Fibroblast of pulmonary artery (primary cell): ENCODE measurements at places on chromosomes 1 and 21.

DNA sequence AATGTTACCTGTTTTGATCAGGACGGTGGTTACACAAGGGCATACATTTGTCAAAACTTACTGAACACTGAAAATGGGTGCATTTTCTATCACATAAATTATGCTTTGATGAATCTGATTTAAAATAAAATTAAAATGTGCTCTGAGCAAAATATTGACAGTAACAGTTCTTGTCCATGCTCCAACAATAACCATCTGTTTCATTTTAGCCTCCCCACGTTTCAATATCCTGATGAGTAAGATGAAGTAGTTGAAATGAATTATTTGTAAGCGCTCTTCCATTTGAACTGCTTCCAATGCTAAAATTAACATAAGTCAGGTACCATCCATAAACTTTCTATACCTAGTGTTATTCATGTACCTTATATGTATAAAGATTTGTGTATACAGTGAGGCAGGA lies 365.4 kb downstream of the LTN1 start:
- DNase-seq = no peak

DNA sequence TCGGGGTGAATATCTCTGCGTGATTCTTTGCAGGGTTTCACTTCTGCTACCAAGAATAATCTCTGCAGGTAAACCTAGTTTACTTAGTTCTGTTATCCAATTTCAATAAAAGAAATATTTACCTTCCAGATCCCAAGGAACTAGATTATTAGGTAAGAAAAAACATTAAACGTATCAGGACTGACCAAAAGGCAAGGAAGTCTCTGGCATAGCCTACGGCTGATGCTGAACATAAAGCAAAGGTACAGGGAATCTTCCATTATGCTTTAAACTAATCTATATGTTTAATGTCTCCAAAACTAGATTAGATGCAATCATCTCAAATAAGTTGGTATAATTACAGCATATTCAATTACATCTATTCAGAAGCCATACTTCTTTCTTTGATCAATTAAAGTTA lies 168.9 kb downstream of the KCNK2 start:
- no peak for DNase-seq

GRCh38 chr1:27485363-27485762 lies 4.6 kb downstream of the WASF2 start:
- DNase-seq = no peak

DNA sequence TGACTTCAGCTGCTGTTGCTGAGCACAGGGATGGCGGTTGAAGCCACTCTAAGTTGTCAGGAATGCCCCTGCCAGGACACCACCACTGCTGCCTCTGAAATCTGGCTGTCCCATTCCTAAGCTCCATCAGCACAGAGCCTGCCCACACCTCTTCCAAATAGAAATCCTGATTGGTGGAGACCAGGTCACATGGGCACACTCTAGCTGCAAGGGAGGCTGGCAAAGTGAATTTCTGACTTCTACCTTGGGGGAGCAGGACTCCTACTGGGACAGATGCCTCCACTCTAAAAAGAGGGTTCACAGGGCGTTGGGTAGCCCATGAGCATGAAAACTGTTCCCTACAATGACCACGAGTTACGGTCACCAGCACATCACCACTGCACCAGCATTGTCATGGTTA lies 83.8 kb upstream of the TARDBP start:
- no peak for DNase-seq

- DNase-seq = no peak
These were observed 142.8 kb upstream of the RAB4A start for GRCh38 chr1:229128066-229128608.
